ENCODE measurements at places on chromosomes 4 and X.
A peak's percentile ranks its signal among the peaks of the same experiment; 100 is the strongest.

DNA sequence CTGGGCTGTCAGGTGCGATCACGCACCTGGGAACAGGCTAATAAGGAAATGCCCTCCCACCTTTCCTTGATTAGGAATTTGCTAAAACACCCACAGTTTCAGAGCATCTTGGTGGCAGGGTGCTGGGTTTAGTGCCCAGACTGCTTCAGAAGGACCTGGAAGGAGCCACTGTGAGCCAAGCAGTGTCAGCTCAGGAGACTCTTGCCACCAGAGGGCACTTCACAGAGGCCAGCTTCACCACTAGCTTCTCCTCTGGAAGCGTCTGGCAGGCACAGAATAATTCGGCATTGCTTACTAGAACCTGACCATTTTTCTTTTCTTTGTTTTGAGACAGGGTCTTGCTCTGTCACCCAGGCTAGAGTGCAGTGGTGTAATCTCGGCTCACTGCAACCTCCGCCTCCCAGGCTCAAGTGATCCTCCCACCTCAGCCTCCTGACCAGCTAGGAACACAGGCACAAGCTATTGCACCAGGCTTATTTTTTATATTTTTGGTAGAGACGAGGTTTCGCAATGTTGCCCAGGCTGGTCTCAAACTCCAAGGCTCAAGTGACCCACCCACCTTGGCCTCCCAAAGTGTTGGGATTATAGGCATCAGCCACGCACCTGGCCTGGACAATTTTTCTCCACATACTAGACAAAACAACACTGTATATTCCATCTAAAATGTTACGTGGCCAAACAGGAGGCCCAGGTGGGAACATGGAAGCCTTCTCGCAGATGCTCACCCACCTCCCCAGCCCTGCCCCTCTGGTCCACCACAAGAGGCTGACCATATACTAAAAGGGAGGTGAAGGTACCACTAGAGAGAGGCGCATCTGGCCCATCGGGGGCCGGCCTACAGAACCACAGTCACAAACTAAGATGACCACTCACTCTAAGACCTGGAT lies 14.1 kb downstream of the NOP14 start:
- no peak overlapping the region for H3K4me3 ChIP-seq
- peaks cover 18% of the 10 kb centered on the region for H3K36me3 ChIP-seq
- H3K4me1 ChIP-seq = peaks cover 6% of the 10 kb centered on the region
- no peak for DNase-seq
- no peaks in the 10 kb centered on the region for H3K27me3 ChIP-seq
- no peak overlapping the region for H3K27ac ChIP-seq

- peaks cover 46% of the 10 kb centered on the region for H3K27me3 ChIP-seq
- no peak for DNase-seq
- H3K27ac ChIP-seq = no peak overlapping the region
Measured at GRCh38 chr4:165502916-165503907, 124.4 kb downstream of the CPE start.

DNA sequence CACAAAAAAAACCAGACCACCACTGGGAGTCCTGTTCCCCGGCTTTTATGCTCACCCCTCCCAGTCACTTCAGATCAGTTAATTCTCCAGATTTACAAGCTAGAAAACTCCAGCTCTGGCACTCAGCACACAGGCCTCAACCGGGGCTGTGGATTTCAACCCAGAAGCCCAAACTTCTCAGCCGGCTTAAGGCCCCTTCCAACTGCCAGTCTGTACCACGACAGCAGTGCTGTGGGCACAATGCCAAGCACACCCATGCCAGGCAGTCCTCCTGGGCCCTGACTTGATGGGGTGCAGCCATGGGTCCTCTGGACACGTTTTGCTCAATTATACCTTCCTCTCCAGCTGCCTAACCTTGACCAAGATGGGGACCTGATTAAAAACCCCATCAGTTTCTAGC lies 12.2 kb downstream of the SOD3 start:
- H3K36me3 ChIP-seq = no peaks in the 10 kb centered on the region
- peaks cover 8% of the 10 kb centered on the region for H3K27me3 ChIP-seq
- no peak overlapping the region for H3K27ac ChIP-seq
- H3K4me1 ChIP-seq = no peaks in the 10 kb centered on the region

DNA sequence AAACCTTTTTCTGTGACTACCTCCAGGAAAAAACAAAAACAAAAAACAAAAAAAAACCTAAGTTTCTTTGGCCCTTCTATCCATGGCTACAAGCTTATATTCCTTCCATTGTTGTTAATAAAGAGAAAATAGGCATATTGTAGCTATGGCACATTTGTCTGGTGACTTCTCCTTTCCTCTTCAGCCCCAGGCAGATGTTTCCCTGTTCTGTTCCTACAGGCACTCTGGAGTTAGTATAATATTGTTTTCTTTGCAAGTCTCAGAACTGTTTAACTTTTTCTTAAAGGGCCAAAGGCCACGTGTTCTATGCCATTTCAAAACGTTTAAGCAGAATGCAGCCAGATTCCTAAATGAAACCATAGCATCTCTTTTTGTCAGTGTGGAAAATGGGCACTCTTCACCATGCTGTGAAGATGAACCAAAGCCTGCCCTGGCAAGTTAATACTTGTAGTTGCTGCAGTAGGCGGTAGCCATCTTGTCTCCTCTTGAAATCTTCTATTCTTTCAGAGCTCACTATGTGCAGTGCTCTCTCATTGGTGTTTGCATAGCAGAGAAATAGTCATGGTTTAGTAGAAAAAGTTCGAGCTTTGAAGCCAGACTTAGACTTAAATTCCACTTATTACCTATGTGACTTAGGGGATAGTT lies 44.8 kb upstream of the MTMR1 start:
- H3K4me1 ChIP-seq = peaks cover 9% of the 10 kb centered on the region
- no peak for DNase-seq
- peaks cover 7% of the 10 kb centered on the region for H3K36me3 ChIP-seq
- peak overlapping the region; percentile 54 for H3K27ac ChIP-seq

DNA sequence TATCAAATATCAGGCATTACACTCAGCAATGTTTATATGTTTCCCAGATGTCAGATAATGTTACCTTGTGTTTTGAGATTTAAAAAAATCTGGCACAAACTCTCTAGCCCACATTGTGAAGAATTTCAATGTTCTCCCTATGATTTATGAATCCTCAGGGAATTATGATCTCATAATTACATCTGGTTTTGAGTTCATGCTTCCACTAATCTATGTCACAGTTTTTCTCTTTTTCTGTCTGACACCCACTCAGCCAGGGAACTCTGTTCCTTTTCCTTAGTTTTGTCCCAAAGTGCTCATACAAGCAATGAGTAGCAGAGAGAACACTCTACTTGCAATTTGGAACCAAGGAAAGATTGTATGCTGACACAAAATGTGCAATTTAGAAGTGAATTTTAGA lies 212.1 kb upstream of the POF1B start:
- no peaks in the 10 kb centered on the region for H3K4me1 ChIP-seq
- no peak for DNase-seq
- H3K4me3 ChIP-seq = no peak overlapping the region
- H3K36me3 ChIP-seq = no peaks in the 10 kb centered on the region
- H3K27ac ChIP-seq = no peak overlapping the region
- no peaks in the 10 kb centered on the region for H3K27me3 ChIP-seq

- no peaks in the 10 kb centered on the region for H3K27me3 ChIP-seq
- H3K4me1 ChIP-seq = no peaks in the 10 kb centered on the region
- H3K27ac ChIP-seq = no peak overlapping the region
- H3K4me3 ChIP-seq = no peak overlapping the region
Measured at GRCh38 chr4:59412739-59413138, 1787.4 kb upstream of the ADGRL3 start.

GRCh38 chrX:64975989-64976672 lies at the start of gene ZC4H2:
TSS of gene ZC4H2 (minus strand) at chrX:64976450. CDS start at chrX:64976377, 73 bp downstream.
- H3K4me3 ChIP-seq = peak within 1 kb of the TSS; percentile 97
- H3K27ac ChIP-seq = peak within 1 kb of the TSS; percentile 88
- H3K27me3 ChIP-seq = no peaks in the 10 kb centered on the region
- no peaks in the 10 kb centered on the region for H3K36me3 ChIP-seq
- DNase-seq = peak; percentile 38

- no peaks in the 10 kb centered on the region for H3K4me1 ChIP-seq
- H3K36me3 ChIP-seq = no peaks in the 10 kb centered on the region
Measured at GRCh38 chr4:175927121-175927520, 115.1 kb upstream of the GPM6A start.

DNA sequence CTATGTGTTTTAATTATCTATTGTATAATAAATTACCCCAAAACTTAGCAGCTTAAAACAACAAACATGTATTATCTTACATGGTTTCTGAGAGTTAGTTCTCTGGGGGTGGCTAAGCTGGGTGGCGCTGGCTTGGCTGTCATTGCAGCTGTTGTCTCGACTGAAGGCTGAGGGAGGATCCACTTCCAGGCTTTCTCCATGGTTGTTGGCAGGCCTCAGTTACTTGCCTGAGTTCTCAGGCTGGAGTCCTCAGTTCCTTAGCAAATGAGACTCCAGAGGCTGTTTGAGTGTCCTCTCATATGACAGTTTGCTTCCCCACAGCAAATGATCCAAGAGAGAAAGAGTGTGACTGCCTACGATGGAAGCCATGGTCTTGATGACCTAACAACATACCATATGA lies 23.5 kb upstream of the GALNT7 start:
- peaks cover 4% of the 10 kb centered on the region for H3K36me3 ChIP-seq
- no peak for DNase-seq
- H3K27ac ChIP-seq = no peak overlapping the region
- no peak overlapping the region for H3K4me3 ChIP-seq

DNA sequence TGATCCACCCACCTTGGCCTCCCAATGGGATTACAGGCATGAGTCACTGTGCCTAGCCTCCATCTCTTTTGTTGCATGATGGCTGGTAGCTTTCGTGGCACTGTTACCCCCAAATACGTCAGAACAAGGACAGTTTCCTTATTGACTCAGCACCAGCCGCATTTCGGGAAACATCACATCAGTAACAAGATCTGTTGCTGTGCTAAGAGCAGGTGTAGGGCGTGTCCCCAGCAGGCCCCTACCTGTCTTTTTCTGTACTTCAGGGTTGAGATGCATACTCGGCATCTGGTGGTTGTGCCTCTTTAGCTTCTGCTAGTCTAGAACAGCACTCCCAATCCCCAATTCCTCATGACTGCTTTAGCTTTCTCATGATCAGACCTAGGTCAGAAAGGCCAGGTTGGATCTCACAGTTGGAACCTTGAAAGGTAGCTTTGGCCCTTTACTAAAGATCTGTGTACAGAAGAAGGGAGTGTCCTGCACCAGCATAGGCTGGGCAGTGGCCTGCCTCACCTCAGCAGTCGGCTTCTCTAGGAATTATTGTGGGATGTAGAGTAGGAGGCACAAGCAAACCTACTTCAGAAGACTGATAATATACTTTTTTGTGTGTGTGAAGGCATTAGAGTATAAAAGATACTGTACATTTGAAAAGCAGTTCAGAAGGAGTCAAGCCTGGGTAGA lies 36.8 kb downstream of the NSD2 start:
- peak overlapping the region; percentile 87 for H3K27ac ChIP-seq
- peaks cover 34% of the 10 kb centered on the region for H3K4me1 ChIP-seq
- no peak for DNase-seq

DNA sequence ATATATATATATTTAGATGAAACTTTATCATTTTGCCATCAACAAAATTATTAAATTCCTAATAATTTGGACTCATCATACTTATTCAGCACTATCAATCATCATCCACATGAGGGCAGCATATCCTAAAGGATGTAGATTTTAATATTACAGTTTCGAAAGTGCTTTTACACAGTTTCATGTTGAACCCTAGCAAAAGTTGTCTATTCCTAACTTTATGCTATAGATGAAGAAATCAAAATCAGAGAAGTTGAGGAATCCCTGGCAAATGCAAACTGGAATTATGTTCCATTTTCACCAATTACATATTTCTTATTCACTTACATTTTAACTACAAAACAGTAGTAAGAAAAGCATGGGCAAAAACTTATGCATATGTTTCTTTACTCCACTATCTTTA lies 36.6 kb upstream of the UGT2A1 start:
- H3K36me3 ChIP-seq = no peaks in the 10 kb centered on the region
- no peak overlapping the region for H3K27ac ChIP-seq
- no peak for DNase-seq
- no peaks in the 10 kb centered on the region for H3K27me3 ChIP-seq
- H3K4me3 ChIP-seq = no peak overlapping the region

GRCh38 chr4:168993714-168994510 lies 16.1 kb downstream of the CBR4 start:
- H3K36me3 ChIP-seq = peaks cover 2% of the 10 kb centered on the region
- no peak overlapping the region for H3K27ac ChIP-seq
- no peak for DNase-seq
- no peaks in the 10 kb centered on the region for H3K4me1 ChIP-seq
- no peaks in the 10 kb centered on the region for H3K27me3 ChIP-seq

GRCh38 chr4:3122081-3122563 lies 47.6 kb downstream of the HTT start:
- H3K4me3 ChIP-seq = no peak overlapping the region
- no peaks in the 10 kb centered on the region for H3K27me3 ChIP-seq

GRCh38 chrX:51606446-51606845 lies 12.3 kb downstream of the CENPVL3 start:
- DNase-seq = no peak
- H3K4me1 ChIP-seq = peaks cover 2% of the 10 kb centered on the region
- no peaks in the 10 kb centered on the region for H3K36me3 ChIP-seq
- no peak overlapping the region for H3K4me3 ChIP-seq
- H3K27ac ChIP-seq = no peak overlapping the region
- H3K27me3 ChIP-seq = peaks cover under 1% of the 10 kb centered on the region

- no peak for DNase-seq
- H3K27me3 ChIP-seq = peaks cover 18% of the 10 kb centered on the region
- H3K36me3 ChIP-seq = no peaks in the 10 kb centered on the region
- no peak overlapping the region for H3K27ac ChIP-seq
- no peak overlapping the region for H3K4me3 ChIP-seq
- H3K4me1 ChIP-seq = no peaks in the 10 kb centered on the region
Measured at GRCh38 chr4:73653695-73654106, 33.5 kb upstream of the RASSF6 start.

- H3K27ac ChIP-seq = no peak overlapping the region
- H3K4me1 ChIP-seq = no peaks in the 10 kb centered on the region
- no peaks in the 10 kb centered on the region for H3K27me3 ChIP-seq
- H3K36me3 ChIP-seq = no peaks in the 10 kb centered on the region
Measured at GRCh38 chr4:177986236-177986635, 544.0 kb upstream of the AGA start.

DNA sequence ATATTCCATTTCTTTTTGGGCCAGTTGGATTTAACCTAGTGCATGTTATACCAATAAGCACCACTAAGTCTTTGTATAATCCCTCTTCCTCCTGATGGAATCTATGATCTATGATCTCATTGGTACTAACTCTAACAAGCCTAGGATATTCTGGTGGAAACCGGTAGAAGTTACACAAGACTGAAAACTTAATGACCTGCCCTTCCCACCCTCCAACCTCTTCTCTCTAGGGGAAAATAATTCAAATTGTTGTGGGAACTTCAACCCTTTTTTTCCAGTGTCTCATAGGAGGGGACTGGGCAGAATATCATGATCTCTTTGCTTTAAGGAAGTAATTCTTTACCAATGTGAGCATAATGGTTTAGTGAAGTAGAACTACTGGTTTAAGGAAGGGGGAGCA lies 289.5 kb upstream of the BOD1L1 start:
- no peaks in the 10 kb centered on the region for H3K36me3 ChIP-seq
- H3K4me1 ChIP-seq = no peaks in the 10 kb centered on the region
- no peak overlapping the region for H3K4me3 ChIP-seq
